Thoracic aorta (tissue), 2 donors: ENCODE measurements at places on chromosomes 16 and 17. TPM values are rescaled to one million over a fixed set of nuclear protein-coding genes. Genes with fewer than 3 reads are reported as not detected.

PRDM7 gene
- not detected for total RNA-seq

- DNase-seq: no peak
Measured at GRCh38 chr16:52785653-52786052, 238.7 kb upstream of the TOX3 start.

DNA sequence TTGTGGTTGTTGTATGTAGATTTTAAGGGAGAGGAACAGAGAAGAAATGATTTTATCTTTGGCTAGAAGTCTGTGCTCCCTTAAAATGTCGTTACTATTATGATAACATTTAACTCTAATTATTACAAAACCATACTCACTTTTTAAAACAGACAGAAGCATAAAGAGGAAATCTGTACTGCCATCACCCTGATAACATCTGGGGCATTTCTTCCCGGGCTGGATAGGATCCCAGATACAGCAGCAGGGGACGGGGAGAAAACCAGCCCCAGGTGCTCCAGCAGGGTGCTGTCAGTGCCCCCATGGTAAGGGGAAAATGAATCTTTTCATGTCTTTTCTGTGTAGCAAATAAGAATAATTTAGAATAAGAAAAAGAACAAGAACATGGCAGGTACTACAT, 139.4 kb upstream of the IRX6 start:
- no peak for DNase-seq

MRPL38 gene
- total RNA-seq: 42.4 TPM

DNA sequence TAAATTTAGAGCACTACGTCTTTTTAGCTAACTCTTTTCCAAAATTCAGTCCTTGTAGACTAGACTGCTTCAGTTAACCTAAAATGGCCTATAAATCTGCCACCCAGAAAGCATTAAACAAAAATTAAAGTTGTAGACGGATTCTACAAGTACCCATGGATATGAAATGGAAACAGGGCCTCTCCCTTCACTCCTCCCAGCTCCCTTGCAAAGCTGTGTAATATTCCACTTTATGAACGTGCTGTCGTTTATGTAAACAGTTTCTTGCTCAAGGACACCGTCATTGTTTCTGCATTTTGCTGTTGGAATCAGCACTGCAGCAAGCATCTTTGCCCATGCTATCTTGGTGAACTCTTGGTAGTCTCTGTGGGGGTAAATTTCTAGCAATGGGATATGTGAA, 5.1 kb downstream of the MED9 start:
- no peak for DNase-seq

DNA sequence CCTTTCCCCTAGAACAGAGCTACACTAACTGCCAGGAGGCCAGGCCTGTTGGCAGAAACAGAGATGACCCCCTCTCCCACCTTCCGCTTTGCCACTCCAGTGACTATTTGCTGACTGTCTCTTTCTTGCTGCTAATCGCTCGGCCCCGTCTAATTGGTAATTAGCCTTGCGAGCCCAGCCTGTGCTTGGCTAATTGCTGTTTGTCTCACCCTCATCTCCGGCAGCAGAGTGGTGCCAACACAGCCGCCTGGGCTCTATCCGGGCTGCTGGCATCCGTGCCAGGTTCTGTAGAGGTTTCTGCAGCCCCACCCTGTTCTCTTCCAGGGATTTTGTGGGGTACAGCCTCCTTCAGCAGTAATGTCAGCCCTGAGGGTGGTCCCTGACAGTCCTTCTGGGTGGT, 27.4 kb upstream of the PHB1 start:
- no peak for DNase-seq
